Stimulated activated CD8-positive, alpha-beta memory T cell treated with anti-CD3 and anti-CD28 coated beads, Interleukin-15, amount 100 ng/mL, for 1 hour (primary cell): ENCODE measurements at places on chromosomes 6 and 20.

DNA sequence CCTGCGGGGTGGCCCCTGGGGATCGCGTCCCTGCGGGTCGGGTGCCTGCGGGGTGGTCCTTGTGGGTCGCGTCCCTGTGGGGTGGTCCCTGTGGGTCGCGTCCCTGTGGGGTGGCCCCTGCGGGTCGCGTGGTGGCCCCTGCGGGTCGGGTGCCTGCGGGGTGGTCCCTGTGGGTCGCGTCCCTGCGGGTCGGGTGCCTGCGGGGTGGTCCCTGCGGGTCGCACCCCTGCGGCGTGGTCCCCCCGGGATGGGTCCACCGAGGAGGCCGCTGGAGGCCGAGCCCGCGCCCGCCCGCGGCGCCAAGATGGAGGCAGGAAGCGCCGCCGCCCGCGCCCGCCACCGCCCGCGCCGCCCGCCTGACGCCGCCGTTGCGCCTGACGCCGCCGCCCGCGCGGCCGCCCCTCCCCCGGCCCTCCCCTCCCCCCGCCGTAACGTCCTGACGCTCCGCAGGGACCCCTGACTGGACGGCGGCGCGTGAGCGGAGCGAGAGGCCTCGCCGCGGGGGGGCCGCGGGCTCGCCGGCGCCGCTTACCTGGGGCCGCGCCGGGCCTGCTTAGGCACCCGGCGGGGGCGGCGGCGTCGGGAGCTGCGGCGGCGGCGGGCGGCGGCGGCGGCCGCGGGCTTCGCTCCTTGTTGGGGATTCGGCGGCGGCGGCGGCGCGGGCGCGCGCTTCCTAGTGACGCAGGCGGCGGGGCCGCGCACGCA is at the start of gene GMEB2:
GMEB2 (minus strand) TSS at position 678 of the 705 bp plus-strand sequence. CDS start 7,704 bp downstream, outside the sequence.
- DNase-seq: no peak

DNA sequence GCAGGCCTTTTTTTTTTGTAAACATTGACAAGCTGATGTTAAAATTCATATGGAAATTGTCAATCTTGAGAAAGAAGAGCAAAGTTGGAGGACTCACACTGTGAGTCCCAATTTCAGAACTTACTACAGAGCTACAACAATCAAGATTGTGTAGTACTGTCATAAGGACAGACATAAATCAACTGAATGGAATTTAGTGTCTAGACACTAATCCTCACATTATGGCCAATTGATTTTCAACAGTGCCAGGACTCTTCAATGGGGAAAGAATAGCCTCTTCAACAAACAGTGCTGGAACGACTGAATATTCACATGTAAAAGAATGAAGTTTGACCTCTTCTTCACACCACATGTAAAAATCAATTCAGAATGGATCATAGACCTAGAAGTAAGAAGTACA is 60.8 kb downstream of the TGM2 start:
- DNase-seq: no peak

GRCh38 chr6:143901885-143902750 is 37.8 kb downstream of the ZC2HC1B start:
- DNase-seq: no peak

- DNase-seq: no peak
These were observed 242.4 kb upstream of the MAP3K7 start for GRCh38 chr6:90829311-90829710.

DNA sequence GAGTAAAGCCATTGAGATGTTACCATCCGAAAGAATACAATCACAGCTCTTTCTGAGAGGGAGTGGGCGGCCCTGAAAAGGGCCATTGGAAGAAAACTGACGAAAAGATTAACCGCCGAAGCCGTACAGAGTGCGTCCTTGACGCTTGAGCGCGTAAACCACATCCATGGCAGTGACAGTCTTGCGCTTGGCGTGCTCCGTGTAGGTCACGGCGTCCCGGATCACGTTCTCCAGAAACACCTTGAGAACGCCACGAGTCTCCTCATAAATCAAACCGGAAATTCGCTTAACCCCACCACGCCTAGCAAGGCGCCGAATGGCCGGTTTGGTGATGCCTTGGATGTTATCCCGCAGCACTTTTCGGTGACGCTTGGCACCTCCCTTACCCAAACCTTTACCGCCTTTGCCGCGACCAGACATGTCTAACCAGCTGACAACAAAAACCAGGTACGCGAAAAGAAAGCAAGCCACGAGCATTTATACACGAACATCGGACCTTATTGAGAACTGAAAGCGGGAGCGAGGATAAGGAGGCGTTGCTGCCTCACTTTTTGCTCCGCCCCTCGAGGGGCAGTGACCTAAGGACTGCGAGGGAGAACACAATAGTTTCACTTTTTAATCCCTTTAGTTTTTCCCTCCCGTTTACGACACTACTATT is 60.3 kb upstream of the HFE start:
- peak; percentile 77 for DNase-seq

DNA sequence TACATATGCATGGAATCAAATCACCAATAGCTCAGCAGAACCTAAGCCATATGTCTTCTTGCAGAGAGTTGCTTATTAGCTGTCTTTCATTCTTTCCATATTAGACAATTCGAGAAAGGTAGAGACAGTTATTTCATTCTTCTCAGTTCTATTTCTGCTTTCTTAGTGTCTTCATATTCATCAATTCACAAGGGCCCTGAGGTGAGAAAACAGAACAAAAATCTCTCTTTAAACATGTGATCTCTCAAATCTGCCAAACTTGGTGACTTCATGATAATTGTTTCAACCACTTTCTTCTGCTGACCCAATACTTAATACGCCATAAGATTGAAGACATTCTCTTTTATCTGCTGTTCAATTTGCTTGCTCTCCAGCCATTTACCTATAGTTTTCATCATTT is 229.7 kb upstream of the MARCKS start:
- DNase-seq: no peak

GRCh38 chr6:89984926-89985750 is 90.9 kb downstream of the GJA10 start:
- DNase-seq: no peak

DNA sequence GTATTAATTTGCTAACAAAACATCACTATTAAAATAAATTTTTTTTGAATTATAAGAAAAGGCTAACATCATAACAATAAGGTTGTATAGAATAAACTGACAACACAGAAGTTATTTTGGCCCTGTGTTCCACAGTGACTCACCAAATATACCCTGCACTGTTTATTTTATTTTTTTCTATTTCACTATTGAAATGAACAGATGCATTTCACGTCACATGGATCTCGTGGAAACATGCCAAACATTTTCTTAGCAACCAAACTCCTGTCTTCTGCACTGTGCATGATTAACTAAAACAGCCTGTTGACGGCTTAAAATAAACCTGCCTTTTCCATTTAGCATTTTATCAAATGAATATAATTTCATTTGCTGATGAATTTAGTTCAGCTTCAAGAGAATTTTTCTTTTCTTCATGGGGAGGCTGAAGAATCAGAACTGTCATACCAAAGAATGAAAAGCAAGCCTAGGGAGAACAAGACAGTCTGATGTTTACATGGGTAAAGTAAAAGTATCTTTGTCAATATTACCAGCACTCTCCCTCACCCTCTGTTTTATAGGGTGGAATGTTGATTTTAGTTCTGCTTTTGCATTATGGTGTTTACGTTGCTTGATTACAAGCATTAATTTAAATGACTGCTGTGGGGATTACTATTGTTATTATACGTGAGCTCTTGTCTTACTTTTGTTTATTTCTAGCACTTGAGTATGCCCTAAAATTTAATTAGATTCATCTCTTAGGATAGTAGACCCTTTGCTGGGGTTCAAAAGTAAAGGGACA is 115.3 kb downstream of the LCA5 start:
- DNase-seq: no peak

GRCh38 chr20:16479666-16480065 is 93.6 kb downstream of the KIF16B start:
- DNase-seq: no peak

DNA sequence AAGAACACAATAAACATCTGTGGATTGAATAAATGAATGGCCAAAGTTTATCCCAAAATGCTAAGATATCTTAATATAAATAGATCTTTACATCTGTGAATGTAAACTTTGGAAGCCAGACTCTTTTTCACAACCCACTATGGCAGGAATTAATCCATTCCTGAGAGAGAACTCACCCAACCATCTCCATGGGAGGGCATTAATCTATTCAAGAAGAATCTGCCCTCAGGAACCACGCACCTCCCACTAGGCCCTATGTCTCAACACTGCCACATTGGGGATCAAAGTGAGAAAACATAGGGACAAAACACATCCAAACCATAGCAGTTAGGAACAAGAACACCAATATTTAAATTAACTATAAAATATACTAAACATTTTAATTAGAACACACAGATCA is 3.4 kb downstream of the UBE3D start:
- DNase-seq: no peak

DNA sequence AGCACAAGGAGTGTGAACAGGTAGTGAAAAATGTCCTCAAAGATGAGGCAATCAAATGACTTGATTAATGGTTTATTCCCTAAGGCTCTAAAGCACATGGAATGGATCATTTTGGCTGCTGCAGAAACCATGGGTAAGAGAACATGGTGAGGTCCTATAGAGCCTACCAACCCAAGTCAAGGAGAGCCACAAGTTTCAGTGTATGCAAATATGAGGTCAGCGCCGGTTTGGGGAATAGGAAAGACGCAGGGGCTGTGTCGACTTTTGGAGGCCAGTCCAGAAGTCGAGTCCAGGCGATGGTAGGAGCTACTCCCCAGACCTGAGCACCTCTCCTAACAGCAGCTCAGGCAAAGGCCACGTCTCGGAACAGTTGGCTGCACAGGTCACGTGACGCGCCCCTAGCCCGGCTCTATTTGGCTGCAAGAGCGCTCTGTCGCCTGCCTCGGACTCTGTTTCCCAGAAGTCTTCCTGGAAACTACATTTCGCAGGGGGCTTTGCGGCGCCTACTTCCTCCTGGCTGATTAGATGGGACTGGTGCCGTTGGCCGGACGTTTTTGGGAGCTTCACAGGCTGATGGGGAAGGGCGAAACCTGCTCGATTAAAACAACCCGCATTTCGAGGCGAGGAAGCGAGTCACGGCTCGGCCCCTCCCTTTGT is 74.4 kb upstream of the CHD6 start:
- DNase-seq: peak; percentile 43

DNA sequence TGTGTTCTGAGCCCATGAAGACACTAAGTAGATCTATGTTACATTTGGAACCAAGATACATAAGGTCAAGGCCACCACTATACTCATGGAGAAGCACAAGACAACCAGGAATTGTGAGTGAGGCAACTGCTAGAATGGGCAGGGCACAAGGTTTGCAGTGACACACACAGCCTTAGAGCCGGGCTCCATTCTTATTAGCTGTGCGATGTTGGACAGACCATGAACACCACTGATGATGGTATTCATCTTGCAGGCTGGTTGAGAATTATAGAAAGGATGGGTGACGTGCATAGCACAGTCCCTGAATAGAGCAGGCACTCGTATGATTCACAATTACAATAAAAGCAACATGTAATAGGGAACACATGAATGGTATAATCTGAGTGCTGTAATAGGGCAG is 172.4 kb downstream of the GJA10 start:
- no peak for DNase-seq

- DNase-seq: no peak
These were observed 164.1 kb upstream of the CHD6 start for GRCh38 chr20:41782255-41782654.

DNA sequence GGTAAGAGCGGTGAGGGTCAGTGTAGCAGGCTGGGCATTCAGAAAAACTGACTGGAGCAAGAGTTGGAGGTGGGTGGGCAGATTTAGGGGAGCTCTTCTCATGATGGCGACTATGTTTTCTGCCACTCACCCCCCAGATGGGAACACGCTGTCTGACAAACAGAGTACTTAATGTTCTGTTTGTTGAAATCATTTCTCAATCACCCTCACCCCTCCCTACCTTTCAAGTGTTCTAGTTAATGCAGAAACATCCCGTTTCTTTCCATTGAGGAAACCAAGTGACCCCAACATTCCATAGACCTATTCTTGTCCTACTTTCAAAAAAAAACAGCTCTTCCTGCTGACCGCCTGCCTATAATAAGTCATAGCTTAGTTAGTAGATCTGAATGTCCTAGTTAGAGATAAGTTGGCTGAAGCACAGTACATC is 132.5 kb upstream of the NEDD9 start:
- DNase-seq: no peak

DNA sequence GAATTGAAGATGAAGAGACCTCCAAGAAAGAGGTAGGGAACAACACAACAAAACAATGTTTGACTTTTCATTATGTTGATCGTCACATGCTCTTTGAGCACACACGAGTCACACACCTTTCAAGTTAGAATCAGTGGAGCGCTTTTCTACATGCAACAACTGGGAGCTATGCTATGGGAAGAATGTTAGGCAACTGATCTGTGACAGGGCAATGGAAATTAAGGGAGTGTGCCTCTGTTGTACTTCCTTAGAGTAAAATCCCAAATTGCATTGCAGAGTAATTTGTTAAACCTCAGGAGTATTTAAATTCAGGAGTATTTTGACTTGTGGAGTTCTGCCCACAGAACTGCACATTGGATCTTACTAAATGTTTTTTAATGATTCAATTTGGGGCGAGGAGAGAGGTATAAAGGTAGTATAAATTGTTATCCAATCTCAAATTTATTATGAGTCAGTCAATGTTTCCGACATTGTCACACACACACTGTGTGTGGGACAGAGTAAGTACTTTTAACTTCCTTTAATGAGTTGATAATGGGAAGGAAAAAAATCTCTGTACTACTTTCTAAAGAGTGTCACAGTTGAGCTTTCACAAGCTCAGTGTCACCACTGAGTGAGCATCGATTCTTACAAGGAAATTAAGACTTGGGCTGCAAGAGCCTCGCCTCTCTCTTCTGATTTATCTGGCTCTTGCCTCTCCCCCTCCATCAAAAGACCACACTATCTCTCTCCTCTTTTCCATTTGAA is 10.7 kb downstream of the GNAS start:
- no peak for DNase-seq

DNA sequence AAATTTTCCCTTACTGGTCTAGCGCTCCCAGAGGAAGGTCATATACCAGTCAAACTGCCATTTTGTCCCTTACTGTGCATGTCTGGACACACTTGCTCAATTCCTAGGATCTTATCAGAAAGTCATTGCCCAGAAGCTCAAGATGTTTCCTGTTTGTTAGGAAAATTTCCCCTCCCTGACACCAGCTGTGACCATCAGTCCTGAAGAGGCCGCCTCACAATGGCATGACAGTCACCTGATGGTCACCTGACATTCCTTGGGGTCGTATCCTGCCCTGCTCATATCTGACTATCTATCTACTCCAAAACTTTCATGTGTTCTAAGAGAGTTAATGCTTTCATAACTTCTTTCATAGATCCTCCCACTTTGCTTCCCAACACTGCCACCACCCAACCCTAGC is 219.9 kb downstream of the OTOR start:
- no peak for DNase-seq

GRCh38 chr6:44223319-44224028 is at the start of gene SLC29A1:
Gene SLC29A1 (plus strand): TSS chr6:44223595. CDS start chr6:44227314, 3,719 bp downstream.
- DNase-seq: peak; percentile 63
